ENCODE measurements at places on chromosomes 13 and 19. TPM values are rescaled to one million over a fixed set of nuclear protein-coding genes. Genes with fewer than 3 reads are reported as not detected.

Gene FGF21
- total RNA-seq, result not detected

Gene NALCN
- 34.6 TPM for total RNA-seq

Gene WIZ
- 10.6 TPM for total RNA-seq

Gene ZNF616
- 28.9 TPM for total RNA-seq

Gene TMEM147
- total RNA-seq, result 50.1 TPM

Gene GRK1
- total RNA-seq, result under 0.01 TPM

Gene POMP
- 46.5 TPM for total RNA-seq

Gene TMEM86B
- total RNA-seq, result 0.82 TPM

Gene SKA3
- total RNA-seq, result 16.3 TPM

Gene PDX1
- not detected for total RNA-seq
